ENCODE measurements at places on chromosomes 2 and 18. TPM values are rescaled to one million over a fixed set of nuclear protein-coding genes. Genes with fewer than 3 reads are reported as not detected.

GRCh38 chr2:63818271-63818670 lies 23.4 kb upstream of the UGP2 start:
- no peak for DNase-seq

- DNase-seq: peak; percentile 65
Measured at GRCh38 chr2:152505495-152505906, 170.5 kb downstream of the FMNL2 start.

- no peak for DNase-seq
Measured at GRCh38 chr2:37636381-37637066, 34.9 kb downstream of the CDC42EP3 start.

DNA sequence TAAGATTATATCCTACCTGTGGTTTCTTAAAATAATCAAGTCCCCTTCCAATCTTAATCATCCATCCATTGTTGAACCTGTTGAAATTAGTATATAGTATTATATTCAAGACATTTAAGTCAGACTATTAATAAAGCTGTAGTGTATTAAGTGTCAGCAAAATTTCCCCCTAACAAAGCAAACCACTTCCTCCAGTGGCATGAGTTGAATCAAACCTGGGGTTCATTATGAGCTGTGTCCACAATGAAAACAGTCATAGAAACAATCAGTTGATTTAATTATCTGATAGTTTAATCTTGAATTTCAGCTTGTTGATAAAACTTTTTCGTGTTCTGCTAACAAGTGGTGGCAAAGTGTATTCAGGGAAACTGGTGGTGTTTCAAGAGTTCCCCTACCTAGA lies 11.3 kb downstream of the MITD1 start:
- DNase-seq: no peak

- peak; percentile 89 for DNase-seq
Measured at GRCh38 chr18:68181956-68182355, 533.0 kb downstream of the TMX3 start.

GRCh38 chr2:167420211-167420610 lies 531.9 kb downstream of the XIRP2 start:
- DNase-seq: no peak

DNA sequence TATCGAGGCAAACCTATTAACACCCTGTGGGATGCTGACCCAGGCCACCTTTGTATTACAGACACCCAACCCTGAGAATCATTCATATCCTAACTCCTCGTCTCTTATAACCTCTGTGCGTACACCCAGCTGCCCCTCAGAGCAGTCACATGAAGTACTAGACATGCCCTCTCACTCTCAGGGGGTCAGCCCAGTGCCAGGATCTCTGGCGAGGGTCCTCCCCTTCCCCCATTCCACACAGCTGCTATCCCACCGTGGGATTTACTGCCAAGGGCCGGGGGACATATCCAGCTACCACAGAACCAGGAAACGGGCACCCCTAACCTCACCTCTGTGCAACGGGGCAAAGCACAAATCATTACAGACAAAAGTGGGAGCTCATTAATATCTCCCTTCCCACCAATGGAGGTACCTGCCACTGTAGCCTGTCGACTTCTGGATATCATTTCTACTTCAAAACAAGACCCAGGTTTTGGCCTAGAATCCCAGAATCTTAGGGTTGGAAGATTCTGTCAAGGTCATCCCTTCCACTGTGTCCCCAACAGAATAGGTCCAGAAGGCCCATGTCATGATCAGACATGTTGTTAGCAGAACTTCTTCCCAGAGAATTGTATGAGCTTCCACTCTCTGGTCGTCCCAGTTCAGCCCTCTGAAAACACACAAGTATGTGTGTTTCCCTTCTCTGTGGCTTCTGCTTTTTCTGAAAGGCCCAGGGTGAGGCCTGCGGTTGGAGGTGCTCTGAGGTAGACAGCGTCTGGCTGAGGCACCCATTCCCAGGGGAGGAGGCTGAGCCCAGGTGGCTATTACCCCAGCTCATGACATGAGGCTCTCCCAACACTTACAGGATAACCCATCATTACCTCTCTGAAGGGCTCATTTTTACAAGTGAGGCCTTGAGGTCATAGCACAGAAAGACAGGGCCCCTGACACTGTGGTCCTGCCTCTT lies 1.7 kb downstream of the TMBIM1 start:
- DNase-seq: no peak

- DNase-seq: no peak
Measured at GRCh38 chr2:84965192-84965516, 5.8 kb upstream of the KCMF1 start.

DNA sequence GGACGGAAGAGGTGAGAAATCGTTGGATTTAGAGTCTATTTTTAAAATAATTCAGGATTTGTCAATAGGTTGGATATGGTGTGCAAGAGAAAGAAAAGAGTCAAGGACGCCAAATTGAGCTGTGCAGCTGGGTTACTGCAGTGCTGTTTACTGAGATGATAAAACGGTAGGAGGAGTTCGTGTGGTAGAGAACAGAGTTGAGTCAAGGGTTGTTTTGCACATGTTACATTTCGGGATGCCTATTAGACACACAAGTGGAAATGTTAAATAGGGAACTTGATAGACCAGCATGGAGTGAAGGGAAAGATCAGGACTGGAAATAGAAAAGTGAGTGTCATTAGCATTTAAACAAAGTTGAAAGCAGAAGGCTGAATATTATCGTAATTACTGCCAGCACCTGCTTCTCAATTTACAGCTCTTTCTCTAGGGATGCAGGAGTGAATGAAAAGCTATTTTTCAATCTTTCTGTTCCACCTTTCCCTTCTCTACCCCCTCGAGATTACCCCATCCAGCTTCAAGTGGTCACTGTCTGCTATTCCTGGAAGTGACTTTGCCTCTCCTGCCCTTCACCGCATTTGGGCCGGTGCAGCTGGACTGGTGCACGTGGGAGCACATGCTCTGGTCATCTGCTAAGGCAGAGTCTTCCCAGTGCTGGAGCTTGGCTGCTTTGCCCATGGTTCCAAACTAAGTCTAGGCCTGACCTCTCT lies 30.3 kb downstream of the GPR75 start:
- DNase-seq: no peak

- peak; percentile 57 for DNase-seq
Measured at GRCh38 chr18:33706391-33706790, 128.4 kb downstream of the ASXL3 start.

GRCh38 chr18:27717250-27717649 lies 459.7 kb downstream of the CDH2 start:
- DNase-seq: no peak

DNA sequence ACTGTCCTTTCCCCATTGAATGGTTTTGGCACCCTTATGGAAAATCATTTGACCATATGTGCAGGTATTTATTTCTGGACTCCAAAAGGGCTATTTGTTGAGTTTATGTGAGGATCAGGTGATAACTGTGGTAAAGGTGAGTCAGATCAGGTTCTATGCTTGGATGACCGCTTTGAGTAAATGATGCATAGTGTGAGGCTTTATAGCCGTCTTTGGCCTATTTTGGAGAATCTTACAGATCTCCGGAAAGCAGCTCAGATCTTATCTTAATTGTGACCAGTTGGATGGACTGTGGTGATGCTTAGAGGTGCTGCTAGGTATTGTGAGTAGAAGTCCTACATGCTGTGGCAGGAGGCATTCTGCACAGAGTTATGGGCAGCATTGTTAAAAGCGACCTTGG lies 126.2 kb downstream of the METTL8 start:
- no peak for DNase-seq

DNA sequence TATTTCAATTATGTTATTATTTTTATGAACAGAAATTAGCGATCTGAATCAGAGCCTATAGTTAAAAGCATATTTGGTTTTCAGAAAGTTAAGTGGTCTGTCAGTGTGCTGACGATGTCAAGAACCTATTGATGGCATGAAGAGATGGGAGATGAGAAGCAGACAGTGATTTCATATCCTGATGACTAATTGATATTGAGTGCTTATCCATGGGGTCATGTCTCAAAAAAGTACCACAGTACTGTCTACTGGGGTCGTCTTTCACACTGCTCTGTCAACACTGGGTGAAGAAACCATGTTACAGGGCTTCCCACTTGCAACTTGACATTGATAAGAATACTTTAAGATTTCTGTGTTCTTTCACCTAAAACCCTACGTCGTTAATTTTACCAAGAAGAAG lies 297.1 kb downstream of the AFF3 start:
- no peak for DNase-seq

DNA sequence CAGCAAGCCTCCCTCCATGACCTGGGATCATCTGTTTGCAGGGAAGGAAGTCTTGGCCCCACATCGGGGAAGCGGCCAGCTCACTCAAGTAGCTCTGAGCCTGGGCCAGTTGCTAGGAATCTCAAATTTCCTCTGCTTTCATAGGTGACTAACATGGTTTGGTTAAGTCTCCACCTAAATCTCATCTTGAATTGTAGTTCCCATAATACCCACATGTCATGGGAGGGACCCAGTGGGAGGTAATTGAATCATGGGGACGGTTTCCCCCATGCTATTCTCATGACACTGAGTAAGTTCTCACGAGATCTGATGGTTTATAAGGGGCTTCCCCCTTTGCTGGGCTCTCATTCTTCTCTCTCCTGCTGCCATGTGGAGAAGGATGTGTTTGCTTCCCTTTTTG lies 75.2 kb downstream of the LBH start:
- peak; percentile 16 for DNase-seq

DNA sequence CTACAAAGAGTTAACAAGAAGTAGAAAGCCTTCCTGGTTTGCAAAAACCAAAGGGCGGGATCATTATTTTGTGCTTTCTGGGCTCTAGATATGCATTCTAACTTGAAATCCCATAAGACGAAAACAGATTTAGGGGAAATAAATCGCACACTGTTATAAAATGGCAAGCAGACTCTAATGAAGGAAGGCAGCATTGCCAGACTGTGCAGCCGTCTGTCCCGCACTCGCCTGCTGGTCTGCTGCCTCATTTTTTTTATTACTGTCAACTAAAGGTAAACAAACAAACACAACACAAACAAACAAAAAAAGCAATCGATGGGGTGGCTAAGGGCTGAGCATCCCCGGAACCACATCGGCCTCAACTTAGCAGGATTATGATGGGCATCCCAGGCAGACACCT lies 24.4 kb downstream of the ZNF521 start:
- DNase-seq: peak; percentile 8

DNA sequence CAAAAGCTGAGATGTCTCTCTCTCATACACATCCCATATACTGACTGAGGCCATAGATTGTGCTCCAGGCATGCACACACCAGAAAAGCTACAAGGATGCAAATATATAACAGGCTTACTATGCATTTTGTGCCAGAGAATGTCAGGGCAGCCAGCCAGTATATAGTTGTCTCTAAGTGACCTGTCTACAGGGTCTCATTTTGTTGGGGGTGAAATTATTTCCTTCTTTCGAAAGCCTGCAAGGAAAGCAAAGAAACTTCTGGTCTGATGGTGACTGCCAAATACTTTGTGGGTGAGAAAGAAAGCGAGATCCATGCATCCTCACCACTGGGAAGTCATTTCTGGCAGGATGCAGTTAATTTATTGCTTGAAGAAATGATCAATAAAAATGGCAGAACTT lies 70.2 kb downstream of the CDCA7 start:
- DNase-seq: no peak

- DNase-seq: peak; percentile 92
Measured at GRCh38 chr2:190847504-190848081, 33.0 kb upstream of the GLS start.

- DNase-seq: no peak
Measured at GRCh38 chr18:13401404-13401803, 182.8 kb downstream of the LDLRAD4 start.

DNA sequence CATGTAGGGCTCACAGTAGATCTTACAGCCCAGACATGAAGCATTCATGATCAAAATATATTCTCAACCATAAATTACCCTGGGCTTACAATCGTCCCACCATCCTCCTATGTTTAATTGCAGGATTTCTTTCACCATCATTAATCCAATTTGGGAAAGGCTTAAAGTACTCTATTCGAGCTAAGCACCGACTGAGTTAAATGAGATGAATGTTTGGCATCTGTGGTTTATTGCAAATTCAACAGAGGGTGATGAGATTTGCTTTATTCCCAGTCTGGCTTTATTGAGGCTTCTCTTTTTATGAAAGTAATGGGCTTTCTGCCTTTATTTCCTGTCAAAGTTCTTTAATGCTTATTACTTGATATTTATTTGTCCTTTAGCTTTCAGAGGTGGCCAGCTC lies 159.0 kb downstream of the METTL4 start:
- DNase-seq: no peak

The POTEC gene
- total RNA-seq: not detected

The IL36B gene
- total RNA-seq: not detected

The ATIC gene
- 28.0 TPM for total RNA-seq

The ZNF2 gene
- 6.9 TPM for total RNA-seq

The MFSD2B gene
- not detected for total RNA-seq

The SERPINB11 gene
- total RNA-seq: not detected

The PCARE gene
- under 0.01 TPM for total RNA-seq
